Effector memory CD4-positive, alpha-beta T cell (primary cell): ENCODE measurements at places on chromosomes 6 and 20.

DNA sequence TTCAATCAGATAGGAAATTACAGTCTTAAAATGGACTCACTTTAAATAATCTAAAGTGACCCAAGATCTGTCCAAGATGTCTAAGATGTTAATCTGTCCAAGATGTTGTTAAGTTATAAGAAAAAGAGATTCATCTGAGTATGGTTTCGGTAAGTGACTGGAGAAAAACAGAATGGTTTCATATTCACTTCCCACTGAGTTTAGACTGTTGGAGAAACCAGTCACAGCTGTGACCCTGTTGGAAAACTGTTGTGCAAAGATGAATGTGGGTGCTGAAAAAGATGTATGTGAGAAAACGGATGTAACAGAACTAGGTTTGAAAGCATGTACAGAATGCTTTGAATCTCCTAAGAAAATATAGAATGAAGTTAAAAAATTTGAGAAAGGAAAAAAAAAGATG lies 325.9 kb downstream of the COL12A1 start:
- no peak for DNase-seq

GRCh38 chr20:31581391-31581790 lies 23.7 kb upstream of the ID1 start:
- DNase-seq = no peak

DNA sequence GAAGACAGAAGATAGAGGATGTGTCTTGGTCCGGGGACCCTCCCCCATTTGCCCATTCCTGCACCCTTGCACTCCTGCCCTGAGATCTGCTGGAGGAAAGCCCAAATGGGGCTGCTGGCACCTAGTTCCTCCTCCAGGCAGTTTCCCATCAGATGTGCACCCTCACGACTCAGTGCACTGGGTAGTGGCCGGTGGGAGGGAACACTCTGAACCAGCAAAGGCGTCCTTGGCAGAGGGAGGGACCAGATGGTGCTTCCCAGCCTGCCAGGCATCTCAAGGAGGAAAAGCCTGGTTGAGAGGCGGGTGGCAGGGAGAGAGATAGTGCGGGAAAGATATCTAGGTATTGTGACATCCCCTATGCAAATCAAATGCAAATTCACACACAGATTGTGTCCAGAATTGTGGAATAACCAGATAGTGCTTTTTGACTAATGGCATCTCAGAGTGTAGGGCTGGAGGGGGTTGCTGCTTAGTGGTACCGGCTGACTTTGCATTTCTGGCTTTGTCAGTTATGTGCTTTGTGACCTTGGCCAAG lies 19.5 kb downstream of the TMEM151B start:
- no peak for DNase-seq

DNA sequence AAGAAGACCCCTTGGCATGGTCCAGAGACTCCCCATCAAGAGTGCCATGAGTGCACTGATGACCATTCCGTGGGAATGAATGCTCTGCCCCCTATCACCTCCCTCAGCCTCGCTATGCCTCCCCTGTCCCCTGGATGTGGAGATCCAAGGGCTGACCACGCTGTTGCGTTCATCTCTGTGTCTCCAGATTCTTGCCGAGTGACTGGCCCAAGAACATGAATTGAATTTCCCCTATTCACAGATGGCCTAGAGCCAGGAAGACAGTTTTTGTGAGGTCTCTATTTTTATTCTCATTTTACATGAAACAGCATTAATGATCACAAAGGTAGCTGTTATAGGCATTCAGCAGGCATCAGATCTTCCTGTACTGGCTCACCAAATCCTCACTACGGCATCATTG lies 33.6 kb downstream of the MAFB start:
- DNase-seq = no peak

DNA sequence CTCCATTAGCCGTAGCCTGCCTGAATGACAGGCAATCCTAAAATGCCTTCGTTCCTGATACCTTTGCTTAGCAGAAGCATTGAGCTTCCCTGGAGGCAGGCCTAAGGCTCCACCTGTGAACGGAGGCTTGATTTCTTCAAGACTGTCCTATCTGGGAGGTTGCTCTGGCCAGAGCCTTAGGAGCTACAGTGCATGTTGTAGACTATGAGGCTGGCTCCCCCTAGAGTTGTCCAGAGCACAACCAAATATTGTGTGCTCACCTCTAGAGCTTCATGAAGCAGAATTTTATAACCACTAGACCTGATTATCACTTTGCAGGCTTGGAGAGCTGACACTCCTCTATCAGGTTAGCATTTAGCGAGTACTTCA lies 217.8 kb downstream of the MAFB start:
- no peak for DNase-seq

- DNase-seq = no peak
Measured at GRCh38 chr6:163702736-163703135, 288.2 kb downstream of the QKI start.
